ENCODE measurements at places on chromosomes 4 and X.

- no peak for DNase-seq
Measured at GRCh38 chr4:158161551-158162354, 11.1 kb downstream of the GASK1B start.

GRCh38 chr4:572594-572993 is 3.5 kb downstream of the TMEM271 start:
- no peak for DNase-seq

- no peak for DNase-seq
Measured at GRCh38 chr4:55634417-55635128, 1.5 kb downstream of the NMU start.

GRCh38 chrX:113300580-113300979 is 459.9 kb upstream of the AMOT start:
- no peak for DNase-seq

- DNase-seq: no peak
Measured at GRCh38 chr4:1582227-1582626, 101.9 kb downstream of the FAM53A start.

DNA sequence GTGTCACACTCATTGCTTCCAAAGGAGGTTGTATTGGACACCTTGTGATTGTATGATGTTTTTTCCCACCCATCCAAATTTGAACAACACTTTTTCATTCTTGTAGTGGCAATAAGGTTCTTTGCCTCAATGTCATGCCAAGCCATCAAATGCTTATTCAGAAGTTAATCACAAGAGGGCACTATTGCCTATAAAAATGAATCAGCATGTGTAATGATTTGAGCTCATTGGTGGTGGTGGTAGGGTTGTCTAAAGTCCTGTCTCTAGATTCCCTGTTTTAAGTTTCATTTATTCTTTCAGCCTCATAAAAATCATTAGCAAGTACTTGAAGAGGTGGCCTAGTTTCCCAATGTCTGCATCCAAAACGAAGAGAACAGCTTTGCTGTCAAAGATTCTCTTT is 37.0 kb downstream of the IRS4 start:
- DNase-seq: no peak

DNA sequence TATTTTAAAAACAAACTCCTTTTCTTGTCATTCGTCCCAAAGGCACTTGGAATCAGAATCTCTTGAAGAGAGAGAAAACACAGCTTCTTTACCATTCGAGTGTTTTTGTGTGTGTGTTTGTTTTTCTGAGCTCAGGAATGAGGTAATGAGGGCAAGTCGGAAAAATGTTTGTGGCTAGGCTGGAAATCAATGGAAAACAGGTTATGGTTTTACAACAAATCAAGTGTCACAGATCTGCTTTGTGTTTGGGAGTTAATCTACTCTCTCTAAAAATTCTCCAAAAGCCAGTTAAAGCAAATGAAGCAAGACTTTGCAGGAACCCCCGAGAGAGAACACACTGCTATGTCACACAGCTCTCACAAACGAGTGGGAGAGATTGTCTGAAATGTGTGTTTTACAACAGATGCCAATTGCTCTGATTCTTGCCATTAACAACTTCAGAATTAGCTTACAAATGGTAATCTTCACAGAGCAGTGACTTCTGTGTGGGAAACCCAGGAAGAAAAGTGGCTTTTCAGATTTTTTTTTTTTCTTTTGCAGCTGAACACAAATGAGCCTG is 264.1 kb downstream of the CBLL2 start:
- no peak for DNase-seq

DNA sequence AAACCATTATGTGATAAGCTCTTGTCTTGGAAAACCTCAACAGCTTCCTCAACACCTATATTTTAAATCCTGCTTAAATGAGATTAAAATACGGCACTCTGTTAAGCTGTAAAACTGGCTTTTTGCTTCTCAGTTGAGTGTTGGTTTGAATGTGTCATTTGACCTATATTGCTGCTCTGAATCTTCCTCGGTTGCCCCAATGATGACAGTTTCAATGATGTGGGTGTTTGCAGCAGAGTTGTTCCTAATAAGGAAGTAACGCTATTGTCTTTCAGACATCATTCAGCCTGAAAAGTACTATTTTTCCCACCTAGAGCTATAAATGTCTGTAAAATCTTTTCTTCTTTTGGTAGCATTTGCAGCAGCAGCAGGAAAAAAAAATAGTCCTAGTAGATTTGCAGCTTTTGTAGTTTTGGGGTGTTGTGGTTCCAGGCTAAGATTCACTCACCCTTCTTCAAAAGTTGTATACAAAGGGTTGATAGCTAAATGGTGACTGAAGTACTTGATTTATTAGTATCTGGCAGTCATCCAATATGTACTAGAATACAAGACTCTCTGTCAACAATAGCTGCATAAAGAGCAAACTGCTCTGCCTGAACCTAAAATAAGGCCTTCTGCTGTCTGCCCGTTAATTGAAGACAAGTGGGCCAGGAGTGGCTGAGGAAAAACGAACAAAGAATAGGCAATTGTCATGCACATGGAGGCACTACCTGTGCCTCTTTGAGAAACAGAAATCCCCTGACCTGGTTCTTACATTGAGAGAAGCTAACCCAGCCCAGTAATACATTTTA is 333.1 kb downstream of the IL1RAPL1 start:
- DNase-seq: no peak
